ENCODE measurements at places on chromosomes 13 and 19.

- no peak for DNase-seq
These were observed 12.1 kb upstream of the PEX11G start for GRCh38 chr19:7500811-7501450.

DNA sequence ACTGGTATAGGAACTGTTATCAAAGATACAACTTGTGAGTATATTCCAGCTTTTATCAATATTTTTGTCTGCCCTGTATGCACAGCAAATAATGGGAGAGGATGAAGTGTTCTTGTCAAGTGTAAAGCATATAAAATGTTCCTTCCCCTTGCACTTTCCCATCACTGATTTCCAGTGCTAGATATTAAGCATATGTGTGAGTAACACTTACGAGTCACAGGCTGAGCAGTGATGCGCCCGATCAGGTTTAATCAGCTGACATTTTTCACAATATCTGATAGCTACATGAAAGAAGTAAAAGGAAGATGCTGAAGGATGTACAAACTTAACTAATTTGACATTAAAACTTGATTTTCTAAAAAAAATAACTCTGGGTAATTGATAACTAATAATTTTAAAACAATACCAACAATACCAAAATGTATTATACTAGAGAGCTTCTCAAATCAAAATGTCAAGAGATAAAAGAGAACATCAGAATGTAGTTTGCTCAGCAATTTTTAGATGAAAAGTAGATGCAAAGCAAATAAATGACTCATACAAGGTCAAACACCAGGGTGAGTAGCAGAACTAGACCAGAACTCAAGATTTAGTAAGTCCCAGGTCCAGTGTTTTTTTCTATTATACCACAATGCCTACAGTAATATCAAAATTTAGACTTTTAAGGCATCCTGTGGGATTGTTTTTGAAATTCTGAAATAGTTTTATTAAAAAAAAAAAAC lies 56.4 kb downstream of the ZDHHC20 start:
- DNase-seq = no peak

GRCh38 chr19:55088543-55089341 lies 13.1 kb downstream of the EPS8L1 start:
- DNase-seq = peak; percentile 53

DNA sequence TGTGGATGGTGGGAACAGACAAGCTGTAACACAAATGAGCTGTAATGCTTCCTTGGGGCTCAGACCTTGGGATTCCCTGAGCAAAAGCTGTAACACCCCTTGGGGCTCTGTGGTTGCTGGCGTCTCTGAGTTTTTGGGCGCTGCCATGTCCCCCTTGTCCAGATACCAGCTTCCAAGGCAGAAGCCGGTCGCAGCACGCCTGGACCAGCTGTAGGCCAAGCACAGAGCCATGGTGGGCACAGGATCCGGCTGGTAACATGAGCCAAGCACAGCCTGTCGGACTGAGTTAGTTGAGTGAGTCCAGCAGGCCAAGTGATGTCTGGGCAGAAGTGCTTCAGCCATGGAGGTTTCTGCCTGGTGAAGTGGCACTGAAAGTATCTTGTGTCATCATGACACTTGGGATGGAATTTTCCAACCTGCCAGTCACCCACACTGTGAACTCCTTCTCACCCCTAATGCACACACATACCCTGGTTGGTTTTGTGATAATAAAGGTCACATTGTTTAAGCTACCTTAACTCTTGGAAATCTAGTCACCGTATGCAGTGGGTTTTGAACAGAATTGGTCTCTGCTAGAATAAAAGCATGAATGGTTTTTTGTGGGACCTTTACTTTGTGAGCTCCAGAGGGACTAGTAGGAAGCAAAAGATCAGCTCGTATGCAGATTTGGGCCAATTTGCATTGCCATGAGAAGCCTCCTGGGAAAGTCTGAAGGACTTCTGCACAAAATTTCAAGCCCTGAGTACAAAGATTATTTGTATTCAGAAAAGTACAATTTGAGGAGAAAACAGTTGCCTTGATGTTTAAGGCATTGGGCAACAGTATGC lies 7.0 kb upstream of the ZNF17 start:
- DNase-seq = no peak

- no peak for DNase-seq
These were observed 8.3 kb downstream of the TEX29 start for GRCh38 chr13:111328574-111329410.

DNA sequence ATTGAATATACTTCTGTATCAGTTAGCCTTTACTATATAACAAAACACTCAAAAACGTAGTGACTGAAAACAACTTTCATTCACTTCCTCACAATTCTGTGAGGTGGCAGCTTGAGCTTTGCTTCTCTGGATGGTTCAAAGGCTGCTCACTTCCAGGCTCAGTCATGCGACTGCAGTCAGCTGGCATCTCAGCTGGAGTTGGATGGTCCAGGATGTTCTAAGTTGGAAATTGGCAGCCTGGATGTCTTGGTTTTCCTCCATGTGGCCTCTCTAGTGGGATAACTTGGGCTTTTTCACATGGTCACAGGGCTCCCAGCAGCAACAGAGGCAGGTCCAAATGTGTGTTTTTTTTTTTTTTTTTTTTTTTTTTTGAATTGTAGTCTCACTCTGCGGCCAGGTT lies 204.4 kb downstream of the LACC1 start:
- no peak for DNase-seq

DNA sequence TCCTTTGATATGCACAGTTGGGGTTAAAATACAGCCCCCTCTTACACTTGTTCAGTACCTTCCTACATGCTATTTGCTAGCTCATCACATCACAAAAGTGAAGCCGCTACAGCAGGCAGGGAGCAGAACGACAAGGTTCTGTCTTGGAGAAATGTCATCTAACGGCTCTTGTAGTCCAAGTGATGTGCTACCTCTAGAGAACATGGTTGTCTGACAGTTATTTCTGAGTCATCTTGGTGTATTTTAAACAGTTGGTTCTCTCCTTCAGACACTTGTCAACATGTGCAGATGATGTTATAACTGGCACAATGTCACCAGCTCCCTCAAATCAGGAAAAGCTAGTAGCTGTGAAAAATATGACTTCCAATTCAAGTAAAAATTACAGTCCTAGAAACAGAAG lies 865.0 kb downstream of the PCDH9 start:
- DNase-seq = no peak

GRCh38 chr13:52869621-52870020 lies 21.2 kb upstream of the PCDH8 start:
- DNase-seq = no peak

DNA sequence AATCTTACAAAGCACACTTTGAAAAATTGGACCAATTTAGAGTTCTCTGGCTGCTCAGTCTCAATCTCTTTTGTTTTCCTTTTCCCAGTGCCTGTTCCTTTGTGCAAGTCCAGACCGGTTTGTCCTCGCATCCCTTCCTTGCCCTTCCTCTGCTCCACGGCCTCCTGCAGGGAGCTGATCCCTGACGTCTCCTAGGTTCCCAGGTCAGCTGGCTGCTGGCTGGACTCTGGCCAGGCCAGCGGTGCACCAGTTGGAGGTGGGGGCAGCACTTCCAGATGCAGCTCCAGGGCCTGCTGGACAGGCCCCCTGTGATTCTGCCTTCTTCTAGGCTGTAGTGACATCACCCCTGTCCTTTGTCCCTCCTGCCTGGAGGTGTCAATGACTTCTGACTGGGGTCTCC lies 44.0 kb upstream of the KPNA3 start:
- DNase-seq = no peak

DNA sequence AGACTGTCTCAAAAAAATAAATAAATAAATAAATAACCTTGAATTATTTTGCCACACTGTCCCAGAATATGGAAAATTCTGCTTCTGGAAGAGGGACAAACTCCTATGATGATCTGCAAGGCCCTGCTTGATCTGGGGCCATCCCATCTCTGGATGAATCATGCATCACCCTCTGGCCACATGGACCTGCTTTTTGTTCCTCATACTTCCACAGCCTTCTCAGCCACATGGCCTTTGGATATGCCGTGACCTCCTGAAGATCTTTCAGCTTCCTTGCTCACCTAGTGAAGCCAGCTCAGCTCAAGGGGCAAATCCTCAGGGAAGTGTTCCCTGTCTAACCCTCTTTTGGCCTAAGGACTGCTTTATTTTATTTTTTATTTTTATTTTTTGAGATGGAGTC lies 10.3 kb downstream of the IER2 start:
- no peak for DNase-seq

- no peak for DNase-seq
These were observed 3.3 kb upstream of the ZNF552 start for GRCh38 chr19:57817976-57818375.

GRCh38 chr19:5016781-5017180 lies 47.9 kb downstream of the KDM4B start:
- DNase-seq = no peak

- DNase-seq = no peak
These were observed 643.5 kb downstream of the UQCRFS1 start for GRCh38 chr19:28569132-28570131.

GRCh38 chr13:48909056-48909389 lies 66.7 kb upstream of the FNDC3A start:
- DNase-seq = no peak

DNA sequence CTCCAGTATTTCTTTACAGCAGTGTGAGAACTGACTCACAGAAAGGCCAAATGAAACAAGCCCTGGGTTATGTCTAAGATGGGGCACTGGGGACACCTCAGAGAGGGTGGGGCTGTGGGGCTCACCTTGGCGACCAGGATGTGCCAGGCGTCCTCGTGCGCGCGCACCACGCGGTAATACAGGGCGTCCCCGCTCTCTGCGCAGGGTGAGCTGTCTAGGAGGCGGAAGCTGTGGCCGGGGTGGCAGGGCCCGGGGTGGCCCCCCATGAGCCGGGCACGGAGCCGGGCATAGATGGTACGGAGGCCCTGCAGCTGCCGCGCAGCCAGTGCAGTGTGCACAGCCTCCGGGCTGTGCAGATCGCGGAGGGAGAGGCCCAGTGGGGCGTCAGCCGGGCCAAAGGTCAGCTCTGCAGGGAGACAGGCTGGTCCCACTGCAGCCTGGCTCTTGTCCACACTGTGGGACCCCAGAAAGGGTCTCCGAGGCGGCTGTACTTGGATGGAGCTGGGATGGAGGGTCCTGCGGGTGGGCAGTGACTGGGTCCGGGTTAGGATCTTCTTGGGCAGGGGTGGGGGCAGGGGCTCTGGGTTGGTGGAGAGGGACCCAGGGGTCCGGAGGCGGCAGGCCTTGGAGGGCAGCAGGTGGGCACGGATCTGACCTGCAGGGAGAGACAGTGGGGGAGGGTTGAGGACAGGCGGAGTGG lies 3.4 kb downstream of the PEAK3 start:
- DNase-seq = no peak

- DNase-seq = no peak
These were observed 327.5 kb upstream of the DACH1 start for GRCh38 chr13:72194523-72194922.

DNA sequence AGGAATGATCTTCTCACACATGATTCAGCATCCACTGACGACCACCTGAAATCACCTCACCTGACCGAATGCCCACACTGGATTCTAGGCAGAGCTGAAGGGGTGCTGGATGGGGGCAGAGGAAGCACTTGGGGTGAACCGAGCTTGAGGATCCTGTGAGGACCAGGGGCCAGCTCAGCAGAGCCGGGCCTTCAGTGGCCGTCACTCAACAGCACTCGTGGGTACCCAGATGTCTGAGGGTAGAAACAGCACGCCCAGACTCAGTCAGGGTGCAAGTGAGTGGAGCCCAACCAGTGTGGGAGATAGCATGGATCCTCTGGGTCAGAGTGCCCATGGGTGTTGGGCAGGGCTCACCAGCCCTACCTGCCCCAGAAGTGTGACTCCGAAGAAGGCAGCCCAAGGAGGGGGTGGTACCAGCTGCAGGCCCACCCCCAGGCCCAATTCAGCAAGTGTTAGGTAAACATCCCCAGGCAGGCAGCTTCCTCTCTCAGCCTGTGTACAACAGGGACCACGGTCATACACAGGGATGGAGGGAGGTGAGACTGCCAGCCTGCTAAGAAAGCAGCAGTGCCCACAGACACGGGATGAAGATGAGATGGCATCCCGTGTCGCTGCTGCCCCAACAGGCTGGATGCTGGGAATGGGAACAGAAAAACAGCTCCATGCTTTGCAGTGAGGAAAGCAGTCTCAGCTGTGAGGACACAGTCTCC lies 16.6 kb downstream of the GJA3 start:
- DNase-seq = no peak

- DNase-seq = no peak
These were observed 7.2 kb upstream of the FCHO1 start for GRCh38 chr19:17743874-17744580.

- DNase-seq = no peak
These were observed 141.6 kb downstream of the FGF14 start for GRCh38 chr13:102260256-102260655.

GRCh38 chr19:4338441-4339355 lies at the start of gene STAP2:
Gene STAP2 (minus strand): TSS chr19:4338827. CDS start chr19:4338753, 74 bp downstream.
- DNase-seq = no peak

GRCh38 chr19:18795540-18795939 lies 4.4 kb upstream of the COMP start:
- DNase-seq = no peak

- DNase-seq = no peak
These were observed 152.8 kb upstream of the IRS2 start for GRCh38 chr13:109939180-109939579.

DNA sequence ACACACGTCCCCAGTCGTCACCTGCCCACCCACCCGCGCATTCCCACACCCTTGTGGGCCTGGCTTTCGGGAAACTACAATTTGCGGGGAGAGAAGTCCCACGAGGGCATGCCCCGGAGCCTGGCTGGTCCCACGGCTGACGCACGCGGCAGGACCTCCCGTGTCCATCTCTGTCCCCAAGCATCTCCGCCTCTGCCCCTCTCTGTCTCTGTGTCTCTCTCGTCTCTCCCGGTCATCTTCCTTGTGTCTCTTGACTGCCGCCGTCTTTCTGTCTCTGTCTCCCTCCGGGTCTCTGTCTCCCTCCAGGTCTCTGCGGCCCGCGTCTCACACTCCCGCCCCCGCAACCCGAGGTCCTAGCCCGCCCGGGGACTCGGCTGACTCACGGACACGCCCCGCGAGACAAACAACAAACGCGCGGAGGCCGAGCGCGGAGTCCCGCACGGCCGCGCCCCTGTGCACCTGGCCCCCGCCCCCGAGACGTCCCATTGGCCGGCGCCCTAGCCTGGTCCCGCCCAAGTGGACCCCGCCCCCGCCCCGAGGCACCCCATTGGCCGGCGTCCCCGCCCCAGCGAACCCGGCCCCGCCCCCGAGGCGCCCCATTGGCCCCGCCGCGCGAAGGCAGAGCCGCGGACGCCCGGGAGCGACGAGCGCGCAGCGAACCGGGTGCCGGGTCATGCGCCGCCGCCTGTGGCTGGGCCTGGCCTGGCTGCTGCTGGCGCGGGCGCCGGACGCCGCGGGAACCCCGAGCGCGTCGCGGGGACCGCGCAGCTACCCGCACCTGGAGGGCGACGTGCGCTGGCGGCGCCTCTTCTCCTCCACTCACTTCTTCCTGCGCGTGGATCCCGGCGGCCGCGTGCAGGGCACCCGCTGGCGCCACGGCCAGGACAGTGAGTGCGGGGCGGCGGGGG lies at the start of gene FGF22:
Gene FGF22 (plus strand): TSS at position 627 of the 908 bp plus-strand sequence. CDS start 47 bp downstream, at position 674.
- DNase-seq = peak; percentile 98

DNA sequence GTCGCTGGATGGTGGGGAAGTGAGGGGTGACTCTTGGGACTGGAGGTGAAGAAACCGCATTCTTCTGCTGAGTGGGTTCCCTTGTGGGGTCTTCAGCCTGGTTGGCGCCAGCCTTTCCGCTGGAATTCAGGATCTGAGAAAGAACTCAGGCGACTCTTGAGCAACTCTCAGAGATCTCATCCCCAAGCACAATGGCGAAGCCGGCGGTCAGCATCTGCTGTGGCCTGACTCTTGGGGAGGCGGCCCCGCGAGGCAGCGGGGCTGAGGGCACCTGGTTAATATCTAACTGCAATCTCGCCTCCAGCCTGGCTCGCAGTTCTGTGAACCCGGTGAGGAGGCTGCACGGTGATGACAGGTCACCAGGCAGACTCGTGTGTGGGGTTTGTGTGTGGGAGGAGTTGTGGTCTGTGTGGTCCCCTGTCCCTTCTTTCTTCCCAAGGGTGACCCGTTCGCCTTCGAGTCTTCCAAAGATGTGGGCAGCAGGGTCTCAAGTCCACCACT lies 883 bp downstream of the ZNF441 start:
- DNase-seq = no peak
